Esophagus squamous epithelium (tissue), 5 donors: ENCODE measurements at places on chromosomes 16 and 17.

DNA sequence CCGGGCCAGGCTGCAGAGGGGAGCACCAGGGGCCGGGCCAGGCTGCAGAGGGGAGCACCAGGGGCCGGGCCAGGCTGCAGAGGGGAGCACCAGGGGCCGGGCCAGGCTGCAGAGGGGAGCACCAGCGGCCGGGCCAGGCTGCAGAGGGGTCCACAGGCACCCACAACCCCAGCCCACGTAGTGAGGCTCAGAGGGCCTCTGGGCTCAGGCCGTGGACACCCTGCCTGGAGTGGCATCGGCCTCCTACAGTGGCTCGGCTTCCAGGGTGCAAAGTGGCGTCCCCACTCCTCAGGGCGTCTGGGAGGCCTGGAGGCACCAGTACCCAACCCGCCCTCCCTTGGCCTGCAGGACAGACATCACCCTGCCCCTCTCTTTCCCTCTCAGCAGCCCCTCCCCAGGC lies 9.6 kb downstream of the DOC2B start:
- DNase-seq: no peak

- DNase-seq: no peak
Measured at GRCh38 chr17:28711723-28712031, at the start of gene PROCA1. Gene PROCA1, minus strand, starts transcription at chr17:28711888. Its CDS starts 228 bp downstream, at chr17:28711660.

- DNase-seq: no peak
Measured at GRCh38 chr17:48523010-48523409, 7.8 kb downstream of the HOXB1 start.

DNA sequence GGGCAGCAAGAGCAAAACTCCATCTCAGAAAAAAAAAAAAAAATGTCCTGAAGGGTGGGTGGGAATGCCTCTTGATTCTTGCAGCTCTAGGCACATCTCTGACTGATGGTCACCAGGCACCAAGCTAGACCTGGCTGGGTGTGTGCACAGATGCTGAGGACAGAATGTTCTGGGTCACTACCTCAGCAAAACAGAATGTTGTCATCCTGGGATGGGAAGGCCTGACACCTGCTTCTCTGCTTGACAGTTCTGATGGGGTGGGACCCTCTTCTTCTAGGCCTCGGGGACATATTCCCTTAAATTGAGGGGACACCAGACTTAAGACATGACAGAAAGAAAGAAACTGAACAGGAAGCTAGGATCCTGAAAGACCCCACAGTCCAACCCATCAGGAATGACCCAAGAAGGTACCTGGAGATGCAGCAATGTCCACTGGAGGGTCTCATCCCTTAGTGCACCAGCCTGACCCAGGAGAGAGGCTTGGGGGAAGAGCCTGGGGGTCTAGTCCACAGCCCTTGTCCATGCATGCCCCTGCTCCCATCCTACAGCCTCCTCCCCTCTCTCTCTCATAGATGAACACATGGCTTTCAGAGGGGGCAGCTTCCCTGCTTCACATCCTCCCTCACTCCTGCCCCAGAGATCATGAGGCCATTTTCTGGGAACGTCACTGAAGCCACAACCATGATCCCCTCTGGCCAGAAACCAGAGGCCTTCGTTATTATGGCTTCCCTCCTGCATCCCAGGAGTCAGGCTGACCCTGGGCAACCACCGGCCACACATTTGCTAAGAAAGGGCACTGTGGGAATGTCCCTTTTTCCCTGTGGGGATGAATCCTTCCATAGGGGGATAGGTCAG lies 3.8 kb upstream of the STAT5B start:
- no peak for DNase-seq

- DNase-seq: no peak
Measured at GRCh38 chr17:7575959-7576358, 3.5 kb upstream of the CD68 start.
